ENCODE measurements at places on chromosomes 1 and 21. TPM values are rescaled to one million over a fixed set of nuclear protein-coding genes. Genes with fewer than 3 reads are reported as not detected.

Gene TEDDM1
- not detected for total RNA-seq

Gene GSTM2
- total RNA-seq: 3.7 TPM

Gene CADM3
- 0.06 TPM for total RNA-seq

Gene RNPC3
- total RNA-seq: 3.2 TPM

Gene TMPRSS15
- not detected for total RNA-seq

Gene SLAMF9
- total RNA-seq: not detected

Gene NTRK1
- not detected for total RNA-seq

Gene RBM11
- total RNA-seq: not detected

Gene HOOK1
- total RNA-seq: not detected

Gene MTARC1
- total RNA-seq: 3.8 TPM

Gene RNU1-2
- total RNA-seq: 6,751 TPM

Gene OTUD7B
- 16.9 TPM for total RNA-seq

Gene FNDC5
- total RNA-seq: 0.81 TPM

Gene FBLIM1
- 58.6 TPM for total RNA-seq
